ENCODE measurements at places on chromosomes 1 and 21. TPM values are rescaled to one million over a fixed set of nuclear protein-coding genes. Genes with fewer than 3 reads are reported as not detected.
A peak's percentile ranks its signal among the peaks of the same experiment; 100 is the strongest.

DNA sequence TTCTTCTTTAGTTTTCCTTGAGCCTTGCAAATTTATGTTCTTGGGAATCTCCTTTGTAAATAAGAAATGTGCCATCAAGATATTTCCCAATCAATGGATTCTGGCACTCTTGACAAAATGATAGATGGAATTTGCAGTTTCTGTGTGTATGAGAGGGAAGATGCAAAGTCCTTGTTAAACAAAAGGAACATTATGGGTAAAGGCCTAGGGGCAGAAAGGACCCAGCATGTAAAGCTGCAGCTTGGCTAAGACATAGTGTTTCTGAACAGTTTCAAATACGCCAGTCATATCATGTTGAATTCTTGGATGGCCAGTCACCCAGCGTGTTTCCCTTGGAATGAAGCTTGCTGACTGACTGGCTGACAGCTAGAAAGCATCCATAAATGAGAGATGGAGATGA, 210.8 kb downstream of the NFIA start:
- H3K4me1 ChIP-seq = no peaks in the 10 kb centered on the region
- no peaks in the 10 kb centered on the region for H3K27me3 ChIP-seq
- H3K36me3 ChIP-seq = no peaks in the 10 kb centered on the region
- no peak for DNase-seq
- H3K27ac ChIP-seq = no peak overlapping the region
- no peak overlapping the region for H3K4me3 ChIP-seq

DNA sequence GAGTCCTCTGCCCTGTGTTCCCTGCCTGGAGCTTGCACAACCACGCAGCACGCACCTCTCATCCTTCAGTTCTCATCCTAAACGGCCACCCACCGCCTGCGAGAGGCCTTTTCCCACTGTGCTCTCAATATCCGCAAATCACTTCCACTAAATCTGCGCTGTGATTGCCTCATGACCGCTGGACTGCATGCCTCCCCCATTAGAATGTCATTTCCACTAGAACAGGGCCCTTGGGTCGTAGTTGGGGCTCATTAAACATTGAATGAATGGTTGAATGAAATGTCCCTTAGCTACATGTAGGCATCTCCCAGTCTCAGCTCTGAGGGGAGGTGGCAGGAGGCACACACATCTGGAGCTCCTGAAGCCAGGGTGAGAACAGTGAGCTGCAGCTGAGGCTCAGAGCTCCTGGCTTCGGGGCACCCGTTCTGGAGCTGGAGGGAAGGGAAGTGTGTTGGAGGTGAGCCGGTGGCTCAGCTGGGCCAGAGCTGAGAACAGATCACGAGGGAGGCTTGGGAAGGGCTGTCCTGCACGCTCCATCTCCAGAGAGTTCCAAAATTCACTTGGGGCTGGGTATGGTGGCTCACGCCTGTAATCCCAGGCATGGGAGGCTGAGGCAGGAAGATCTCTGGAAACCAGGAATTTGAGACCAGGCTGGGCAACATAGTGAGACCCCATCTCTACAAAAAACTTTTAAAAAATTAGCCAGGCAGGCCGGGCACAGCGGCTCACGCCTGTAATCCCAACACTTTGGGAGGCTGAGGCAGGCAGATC, 30.4 kb downstream of the TMEM201 start:
- H3K27ac ChIP-seq = no peak overlapping the region
- H3K4me3 ChIP-seq = no peak overlapping the region
- H3K36me3 ChIP-seq = no peaks in the 10 kb centered on the region
- H3K27me3 ChIP-seq = peaks cover 24% of the 10 kb centered on the region
- DNase-seq = no peak

GRCh38 chr1:217315346-217315745, 315.5 kb downstream of the GPATCH2 start:
- H3K36me3 ChIP-seq = no peaks in the 10 kb centered on the region
- no peaks in the 10 kb centered on the region for H3K4me1 ChIP-seq
- no peak overlapping the region for H3K27ac ChIP-seq
- no peak overlapping the region for H3K4me3 ChIP-seq
- no peak for DNase-seq

The DNAJC11 gene
- total RNA-seq = 36.4 TPM

DNA sequence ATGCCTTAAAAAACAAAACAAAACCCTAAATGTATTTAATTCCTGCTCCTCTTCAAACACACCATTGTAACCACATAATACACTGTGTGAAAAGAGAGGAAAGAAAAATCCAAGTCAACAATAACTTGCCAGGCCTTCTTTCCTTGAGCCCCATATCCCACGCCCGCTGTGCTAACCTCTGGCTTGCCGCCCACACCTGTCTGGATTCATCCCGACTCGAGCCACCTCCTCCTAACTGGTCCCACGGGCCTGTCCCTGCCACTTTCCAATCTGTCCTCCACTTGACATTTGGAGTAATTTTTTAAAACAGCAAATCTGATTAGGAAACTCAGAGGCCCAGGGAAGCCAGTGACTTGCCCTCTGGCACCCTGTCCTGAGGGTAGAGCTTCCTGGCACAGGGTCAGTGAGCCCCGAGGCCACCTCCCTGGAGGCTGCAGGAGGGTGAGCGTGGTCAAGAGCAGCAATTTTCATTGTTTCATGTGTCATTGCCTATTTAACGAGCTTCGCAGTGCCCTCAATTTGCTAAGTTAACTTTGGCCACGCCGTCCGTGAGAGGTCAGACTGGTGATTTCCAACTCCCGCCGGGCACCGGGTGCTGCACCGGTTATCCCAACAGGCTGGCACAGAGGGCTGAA, 54.1 kb downstream of the B3GALT5 start:
- no peak overlapping the region for H3K4me3 ChIP-seq
- no peaks in the 10 kb centered on the region for H3K36me3 ChIP-seq

- no peak for DNase-seq
- peaks cover 4% of the 10 kb centered on the region for H3K36me3 ChIP-seq
- peak overlapping the region; percentile 68 for H3K27ac ChIP-seq
- no peaks in the 10 kb centered on the region for H3K27me3 ChIP-seq
- H3K4me3 ChIP-seq = no peak overlapping the region
These were observed 35.6 kb downstream of the HSPG2 start for GRCh38 chr1:21901473-21901847.

The GPX7 gene
- total RNA-seq = 4.3 TPM

GRCh38 chr1:202233804-202234203, 40.2 kb downstream of the LGR6 start:
- H3K27ac ChIP-seq = no peak overlapping the region
- H3K27me3 ChIP-seq = peaks cover 15% of the 10 kb centered on the region
- H3K4me1 ChIP-seq = no peaks in the 10 kb centered on the region
- no peaks in the 10 kb centered on the region for H3K36me3 ChIP-seq
- H3K4me3 ChIP-seq = no peak overlapping the region

DNA sequence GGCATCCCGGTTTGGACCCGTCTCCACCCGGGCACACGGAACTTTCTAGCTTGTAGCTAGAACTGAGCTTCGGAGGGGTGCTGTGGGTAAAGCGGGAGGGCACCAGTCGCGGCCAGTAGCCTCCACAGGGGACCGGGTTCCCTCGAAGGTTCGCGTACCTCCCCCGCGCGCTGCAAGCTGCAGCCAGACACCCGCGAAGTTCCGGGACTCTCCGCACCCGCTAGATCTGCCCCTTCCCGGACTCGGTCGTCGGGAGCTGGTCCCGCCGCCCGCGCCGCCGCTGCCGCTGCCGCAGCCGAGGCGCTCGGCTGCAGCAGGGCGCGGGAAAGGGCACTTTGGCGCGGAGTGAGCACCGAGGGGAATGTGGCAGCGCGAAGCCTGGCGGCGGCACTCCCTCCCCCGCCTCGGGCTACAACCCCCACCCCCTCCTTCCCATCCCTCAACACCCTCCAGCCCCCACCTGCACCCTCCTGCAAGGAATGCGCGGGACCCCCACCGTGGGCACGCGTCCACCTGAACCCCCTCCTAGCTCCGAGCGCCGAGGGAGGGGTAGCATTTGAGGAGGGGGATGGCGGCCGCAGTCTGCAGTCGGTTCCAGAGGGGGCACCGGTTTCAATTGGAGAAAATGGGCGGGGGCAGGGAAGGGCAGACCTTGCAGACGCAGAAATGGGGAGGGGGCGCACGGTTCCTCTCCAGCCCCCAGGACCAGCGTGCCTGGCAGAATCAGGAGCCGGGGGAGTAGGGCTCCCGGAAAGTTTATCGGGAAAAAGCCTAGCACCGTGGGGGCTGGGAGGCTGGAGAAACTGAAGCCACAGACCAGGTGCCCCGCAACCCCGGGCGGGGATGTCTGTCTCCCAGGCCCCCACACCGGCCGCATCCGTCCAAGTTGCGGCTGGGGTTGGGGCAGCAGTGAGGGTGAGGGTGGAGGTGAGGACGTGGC, 968 bp downstream of the CSMD2 start:
- no peak for DNase-seq
- no peak overlapping the region for H3K27ac ChIP-seq
- peaks cover 20% of the 10 kb centered on the region for H3K4me1 ChIP-seq

The ST6GALNAC5 gene
- 16.3 TPM for total RNA-seq

The KRTAP19-3 gene
- total RNA-seq = not detected

DNA sequence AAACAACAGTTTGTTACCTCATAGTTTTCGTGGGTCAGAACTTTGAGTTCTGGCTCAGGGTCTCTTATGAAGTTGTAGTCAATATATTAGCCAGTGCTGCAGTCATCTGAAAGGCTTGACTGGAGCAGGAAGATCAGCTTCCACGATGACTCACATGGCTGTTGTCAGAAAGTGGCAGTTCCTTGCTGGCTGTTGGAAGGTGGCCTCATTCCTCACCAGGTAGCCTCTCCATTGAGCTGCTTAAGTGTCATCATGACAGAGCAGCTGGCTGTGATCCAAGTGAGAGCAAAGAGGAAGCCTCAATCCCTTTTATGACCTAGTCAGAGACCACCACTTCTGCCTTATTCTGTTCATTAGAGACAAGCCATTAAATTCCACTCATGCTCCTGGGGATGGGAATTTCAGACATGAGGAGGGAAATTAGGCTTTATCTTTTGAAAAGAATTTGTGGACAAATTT, 5.6 kb downstream of the OSBPL9 start:
- no peaks in the 10 kb centered on the region for H3K36me3 ChIP-seq
- H3K27me3 ChIP-seq = no peaks in the 10 kb centered on the region
- H3K27ac ChIP-seq = peak overlapping the region; percentile 25
- no peak overlapping the region for H3K4me3 ChIP-seq

GRCh38 chr1:55813618-55814017, 598.5 kb upstream of the USP24 start:
- no peaks in the 10 kb centered on the region for H3K36me3 ChIP-seq
- H3K27me3 ChIP-seq = no peaks in the 10 kb centered on the region
- DNase-seq = no peak
- H3K4me3 ChIP-seq = no peak overlapping the region

GRCh38 chr1:219661464-219662092, 48.7 kb upstream of the ZC3H11B start:
- no peak overlapping the region for H3K4me3 ChIP-seq
- no peak overlapping the region for H3K27ac ChIP-seq
- DNase-seq = no peak
- H3K27me3 ChIP-seq = peaks cover 4% of the 10 kb centered on the region
- H3K36me3 ChIP-seq = no peaks in the 10 kb centered on the region
- peaks cover 17% of the 10 kb centered on the region for H3K4me1 ChIP-seq

DNA sequence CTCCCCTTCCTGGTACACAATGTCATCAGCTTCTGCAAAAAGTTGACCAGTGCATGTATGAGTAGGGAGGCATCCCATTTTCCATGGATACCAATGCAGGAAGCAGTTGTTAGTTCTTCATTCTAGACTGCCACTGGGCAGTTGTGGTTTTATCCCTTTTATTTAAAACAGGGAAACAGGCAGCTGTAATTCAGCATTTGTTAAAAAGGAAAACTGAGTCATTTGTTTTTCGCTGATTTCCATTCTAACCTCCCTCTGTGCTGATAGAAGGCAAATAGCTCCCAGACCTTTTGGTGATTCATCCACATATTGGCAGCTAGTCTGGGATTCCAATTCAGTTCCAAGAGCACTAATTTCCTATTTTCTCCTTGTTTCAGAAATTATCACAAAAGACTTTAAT, 21.1 kb upstream of the ABCA4 start:
- no peaks in the 10 kb centered on the region for H3K4me1 ChIP-seq
- no peaks in the 10 kb centered on the region for H3K36me3 ChIP-seq
- DNase-seq = no peak
- H3K4me3 ChIP-seq = no peak overlapping the region
- no peaks in the 10 kb centered on the region for H3K27me3 ChIP-seq

- no peak for DNase-seq
- no peak overlapping the region for H3K27ac ChIP-seq
- peaks cover 5% of the 10 kb centered on the region for H3K36me3 ChIP-seq
- H3K27me3 ChIP-seq = no peaks in the 10 kb centered on the region
- peaks cover 23% of the 10 kb centered on the region for H3K4me1 ChIP-seq
- H3K4me3 ChIP-seq = no peak overlapping the region
These were observed 4.8 kb downstream of the ABCB10 start for GRCh38 chr1:229553621-229554130.

DNA sequence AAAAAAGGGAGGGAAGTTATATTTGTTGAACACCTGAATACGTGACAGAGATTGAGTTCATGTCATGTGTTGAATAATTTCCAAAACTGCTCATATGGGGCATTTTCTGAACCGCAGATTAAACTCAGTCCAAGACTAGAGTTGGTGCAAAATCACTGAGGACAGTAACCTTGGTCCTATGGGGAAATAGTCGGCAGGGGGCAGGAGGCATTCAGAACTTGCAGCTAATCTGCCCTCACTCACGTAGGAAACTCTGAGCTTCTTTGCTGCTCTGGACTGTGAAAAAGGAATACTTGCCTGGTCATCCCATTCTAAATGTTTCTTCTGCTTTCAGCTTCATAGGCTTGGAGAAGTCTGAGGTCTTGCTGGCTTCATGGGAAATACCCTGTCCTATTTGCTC, 228.3 kb upstream of the ZP4 start:
- no peaks in the 10 kb centered on the region for H3K36me3 ChIP-seq
- no peaks in the 10 kb centered on the region for H3K27me3 ChIP-seq
- H3K4me3 ChIP-seq = no peak overlapping the region
- DNase-seq = no peak

GRCh38 chr1:214318356-214318755, 37.4 kb downstream of the SMYD2 start:
- H3K4me1 ChIP-seq = no peaks in the 10 kb centered on the region
- peaks cover 23% of the 10 kb centered on the region for H3K36me3 ChIP-seq
- H3K27ac ChIP-seq = no peak overlapping the region
- H3K27me3 ChIP-seq = no peaks in the 10 kb centered on the region
- H3K4me3 ChIP-seq = no peak overlapping the region
- DNase-seq = no peak

DNA sequence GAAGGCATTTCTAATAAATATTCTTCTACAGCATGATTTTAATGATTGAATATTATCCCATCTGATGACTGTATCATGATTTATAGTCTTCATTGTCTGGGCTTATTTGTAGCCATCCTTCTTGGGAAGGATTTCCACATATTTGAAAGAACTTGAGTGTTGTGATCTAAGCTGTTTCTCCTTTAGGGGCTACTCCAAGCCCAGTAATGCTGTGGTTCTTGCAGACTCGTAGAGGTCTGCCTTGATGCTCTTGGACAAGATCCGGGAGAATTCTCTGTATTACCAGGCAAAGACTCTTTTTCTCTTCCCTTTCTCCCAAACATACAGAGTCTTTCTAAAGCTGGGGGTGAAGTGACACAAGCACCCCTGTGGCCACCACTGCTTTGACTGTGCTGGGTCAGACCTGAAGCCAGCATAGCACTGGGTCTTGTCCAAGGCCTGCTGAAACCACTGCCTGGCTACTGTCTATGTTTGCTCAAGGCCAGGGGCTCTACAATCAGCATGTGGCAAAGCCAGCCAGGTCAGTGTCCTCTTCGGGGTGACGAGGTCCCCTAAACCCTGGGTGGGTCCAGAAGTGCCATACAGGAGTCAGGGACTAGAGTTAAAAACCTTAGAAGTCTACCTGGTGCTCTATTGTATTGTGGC, 107.4 kb downstream of the GIPC2 start:
- no peaks in the 10 kb centered on the region for H3K27me3 ChIP-seq
- no peak overlapping the region for H3K4me3 ChIP-seq
- H3K36me3 ChIP-seq = no peaks in the 10 kb centered on the region
- no peaks in the 10 kb centered on the region for H3K4me1 ChIP-seq
